Fibroblast of skin of right biceps (primary cell): ENCODE measurements at places on chromosomes 2 and 18.

- DNase-seq: no peak
These were observed 127.0 kb upstream of the AGAP1 start for GRCh38 chr2:235366807-235367206.

DNA sequence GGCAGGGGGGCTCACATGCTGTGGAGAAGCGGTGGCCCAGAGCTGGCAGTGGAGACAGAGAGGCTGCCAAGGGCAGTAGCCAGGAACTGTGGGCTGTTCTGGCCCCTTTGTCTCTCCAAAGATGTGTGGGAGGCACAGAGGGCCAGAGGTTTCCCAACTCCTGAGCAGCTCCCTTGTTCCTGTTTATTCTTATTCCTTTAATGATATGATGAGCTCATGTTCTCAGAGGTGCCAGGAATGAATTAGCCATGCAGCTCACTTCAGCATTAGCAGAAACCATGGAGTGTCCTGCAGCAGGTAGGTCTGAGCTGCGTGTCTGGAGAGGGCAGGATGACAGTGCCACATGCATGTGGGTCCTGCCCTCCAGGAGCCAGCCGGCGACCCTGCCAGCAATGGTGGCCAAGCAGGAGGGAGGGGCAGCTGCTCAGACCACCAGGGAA lies 77.9 kb upstream of the FZD7 start:
- DNase-seq: no peak

DNA sequence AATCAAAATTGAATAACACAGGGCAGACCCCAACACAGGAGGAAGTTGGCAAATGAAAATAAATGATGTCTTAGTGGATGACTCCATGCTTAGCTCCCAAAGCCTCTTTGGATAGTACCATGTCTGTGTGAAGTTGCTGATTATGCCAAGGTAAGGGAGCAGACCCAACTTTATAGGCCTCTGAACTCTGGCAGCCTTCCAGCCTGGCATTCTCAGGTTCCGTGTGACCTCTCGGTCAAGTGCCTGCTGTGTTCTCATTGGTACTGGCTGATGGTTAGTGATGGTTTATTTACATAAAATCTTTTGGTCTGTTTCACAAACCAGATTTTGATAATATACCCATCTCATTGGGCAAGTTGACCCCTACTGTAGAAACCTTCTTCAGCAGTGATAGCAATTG lies 112.2 kb upstream of the TTC39C start:
- DNase-seq: no peak

DNA sequence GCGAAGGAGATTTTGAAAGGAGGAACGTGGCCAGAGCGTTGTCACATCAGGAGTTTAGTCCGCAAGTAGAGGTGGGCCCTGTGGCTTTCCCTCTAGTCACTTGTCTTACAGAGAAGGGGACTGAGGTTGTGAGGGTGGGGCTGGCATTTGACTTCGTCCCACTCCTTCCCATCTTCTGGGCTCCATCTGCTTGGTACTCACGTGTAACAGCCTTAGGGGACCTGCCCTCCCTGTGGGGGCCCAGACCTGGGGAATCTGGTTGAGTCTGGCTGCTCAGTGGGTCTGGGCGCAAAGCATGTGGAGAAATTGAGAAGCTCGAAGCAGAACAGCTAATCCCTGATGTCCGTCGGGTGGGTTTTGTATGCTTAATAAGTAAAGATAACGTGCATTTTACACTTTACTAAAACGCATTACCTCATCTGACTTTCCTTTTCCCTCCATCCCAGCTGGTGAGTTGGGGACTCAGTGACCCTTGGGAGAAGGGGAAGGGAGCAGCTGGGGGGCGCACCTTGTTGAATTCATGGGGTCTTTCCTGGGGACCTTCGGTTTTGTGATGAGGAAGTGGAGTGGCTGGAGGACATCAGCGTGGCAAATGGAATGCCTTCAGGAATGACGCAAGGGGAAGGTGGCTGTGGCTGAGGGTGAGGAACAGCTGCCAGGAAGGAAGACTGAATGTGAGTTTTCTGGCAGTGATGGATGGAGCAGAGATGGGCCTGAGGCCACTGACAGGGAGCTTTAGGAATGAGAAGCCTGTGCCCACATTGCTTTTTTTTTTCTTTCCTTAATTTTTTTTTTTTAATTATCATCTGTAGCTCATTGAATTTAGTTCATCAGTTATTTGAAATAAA lies 44.8 kb downstream of the ASAP2 start:
- peak; percentile 87 for DNase-seq

GRCh38 chr2:111030260-111030891 lies 90.3 kb upstream of the BCL2L11 start:
- DNase-seq: no peak

DNA sequence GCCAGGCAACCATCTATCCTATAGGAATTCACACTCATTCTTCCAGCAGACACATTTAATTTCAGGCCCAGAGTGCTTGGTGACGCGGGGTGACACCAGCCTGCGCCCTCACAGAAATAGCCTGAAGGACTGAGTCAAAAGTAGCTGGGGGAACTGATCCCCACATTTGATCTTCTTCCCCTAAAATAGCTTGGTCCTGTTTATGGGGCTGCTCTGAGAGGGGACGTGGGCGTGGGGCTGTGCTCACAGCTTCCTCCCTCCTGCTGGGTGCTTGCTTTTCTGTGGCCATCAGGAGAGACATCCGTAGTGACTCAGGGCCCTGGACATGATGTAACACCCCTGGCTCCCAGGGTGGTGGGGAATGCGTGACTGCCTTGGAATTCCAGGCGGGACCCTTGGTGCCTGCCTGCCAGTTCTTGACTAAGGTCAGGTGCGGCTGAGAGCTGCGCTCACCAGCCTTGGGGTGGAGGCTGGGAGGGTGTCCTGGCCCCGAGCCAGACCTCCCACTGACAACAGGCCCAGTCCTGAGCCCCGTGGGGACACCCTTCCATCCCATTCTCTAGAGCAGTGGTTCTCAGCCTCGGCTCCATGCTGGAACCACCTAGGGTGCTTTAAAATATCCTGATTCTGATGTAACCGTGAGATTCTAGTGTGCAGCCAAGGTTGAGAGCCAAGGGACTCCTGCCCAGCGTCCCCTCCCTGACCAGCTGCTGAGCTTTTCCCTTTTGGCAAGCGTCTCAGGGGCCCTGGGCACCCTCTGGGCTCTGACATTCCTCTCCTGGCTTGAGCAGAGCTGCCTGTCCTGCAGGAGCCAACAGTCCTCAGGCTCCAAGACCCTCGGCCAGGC lies 47.4 kb upstream of the SMAD7 start:
- peak; percentile 99 for DNase-seq

DNA sequence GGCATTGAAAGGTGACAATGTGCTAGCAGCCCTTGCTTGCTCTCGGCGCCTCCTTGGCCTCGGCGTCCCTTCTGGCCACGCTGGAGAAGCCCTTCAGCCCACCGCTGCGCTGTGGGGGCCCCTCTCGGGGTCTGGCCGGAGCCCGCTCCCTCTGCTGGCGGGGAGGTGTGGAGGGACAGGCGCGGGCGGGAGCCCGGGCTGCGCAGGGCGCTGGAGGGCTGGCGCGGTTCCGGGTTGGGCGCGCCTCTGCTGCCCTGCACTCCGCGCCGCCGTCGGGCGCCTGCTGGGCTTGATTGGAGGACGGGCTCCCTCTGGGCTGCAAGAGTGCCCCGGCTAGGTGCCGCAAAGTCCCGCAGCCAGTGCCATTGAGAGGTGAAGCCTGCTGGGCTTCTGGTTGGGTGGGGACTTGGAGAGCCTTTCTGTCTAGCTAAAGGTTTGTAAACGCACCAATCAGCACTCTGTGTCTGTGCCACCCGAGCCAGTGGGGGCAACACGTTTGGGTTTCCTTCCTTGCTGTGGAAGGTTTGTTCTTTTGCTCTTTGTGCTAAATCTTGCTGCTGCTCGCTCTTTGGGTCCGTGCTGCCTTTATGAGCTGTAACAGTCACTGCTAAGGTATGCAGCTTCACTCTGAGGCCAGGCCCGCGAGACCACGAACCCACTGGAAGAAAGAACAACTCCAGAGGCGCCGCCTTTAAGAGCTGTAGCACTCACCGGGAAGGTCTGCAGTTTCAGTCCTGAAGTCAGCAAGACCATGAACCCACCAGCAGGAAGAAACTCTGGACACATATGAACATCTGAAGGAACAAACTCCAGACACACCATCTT lies 14.8 kb upstream of the IMP4 start:
- DNase-seq: peak; percentile 79

DNA sequence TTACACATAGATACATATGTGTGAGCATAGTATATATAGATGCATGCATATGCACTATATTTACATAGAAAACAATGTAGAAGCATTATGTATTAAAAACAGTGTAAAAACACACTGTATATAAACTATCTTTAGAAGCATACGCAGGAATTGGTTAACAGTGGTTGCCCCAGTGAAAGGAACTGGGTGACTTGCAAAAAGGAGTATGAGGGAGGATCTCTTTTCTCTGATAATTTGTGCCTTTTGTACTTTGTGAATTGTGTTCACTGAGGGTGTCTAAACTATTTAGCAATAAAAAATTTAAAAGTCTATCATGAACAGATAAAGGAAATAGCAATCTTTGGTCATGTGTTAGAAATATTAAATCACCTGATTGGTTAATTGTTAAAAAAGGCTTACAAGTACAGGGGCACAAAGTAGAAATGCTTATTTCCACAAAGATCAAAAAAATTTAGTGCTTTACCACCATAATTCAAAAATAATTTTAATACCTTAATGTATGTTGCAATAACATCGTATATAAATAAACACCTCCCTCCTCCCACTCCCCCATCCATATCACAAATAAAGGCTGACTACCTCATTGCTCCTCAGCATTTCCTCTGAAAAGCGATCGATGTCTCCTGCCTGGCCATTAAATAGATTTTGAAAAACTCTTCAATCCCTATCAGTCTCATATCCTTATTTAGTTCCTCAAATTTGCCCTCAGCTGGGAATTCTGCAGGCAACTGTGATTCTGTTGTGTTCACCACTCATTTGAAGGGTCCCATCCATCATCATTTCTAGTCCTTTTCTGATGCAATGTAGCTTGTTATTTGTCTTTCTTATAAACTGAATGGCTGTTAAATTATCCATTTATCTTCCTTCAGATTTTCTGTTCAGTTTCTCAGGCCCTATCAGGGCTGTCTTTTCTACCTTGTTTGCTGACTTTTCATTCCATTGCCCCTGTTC lies 257.3 kb downstream of the AGPS start:
- no peak for DNase-seq

- no peak for DNase-seq
These were observed 226.8 kb upstream of the FN1 start for GRCh38 chr2:215662715-215663114.

GRCh38 chr2:241213041-241213440 lies 24.6 kb downstream of the ANO7 start:
- DNase-seq: no peak

DNA sequence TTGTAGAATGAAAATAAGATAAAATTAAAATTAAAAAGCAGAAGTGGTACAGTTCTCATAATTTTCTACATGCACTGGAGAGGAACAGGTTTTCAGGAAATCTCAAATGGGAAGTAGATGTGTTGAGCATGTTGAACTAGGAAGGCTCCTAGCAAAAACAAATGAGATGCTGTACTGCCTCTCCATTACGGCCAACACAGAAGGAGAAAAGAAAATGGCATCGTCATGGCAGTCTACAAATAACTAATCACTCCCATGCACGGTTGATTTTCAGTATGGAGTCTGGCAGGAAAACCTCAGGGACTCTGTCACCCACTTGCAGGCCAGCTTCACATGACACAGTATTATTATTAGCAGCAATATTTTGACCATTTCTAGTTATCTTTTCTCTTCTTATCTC lies 278.7 kb downstream of the NRXN1 start:
- DNase-seq: no peak

DNA sequence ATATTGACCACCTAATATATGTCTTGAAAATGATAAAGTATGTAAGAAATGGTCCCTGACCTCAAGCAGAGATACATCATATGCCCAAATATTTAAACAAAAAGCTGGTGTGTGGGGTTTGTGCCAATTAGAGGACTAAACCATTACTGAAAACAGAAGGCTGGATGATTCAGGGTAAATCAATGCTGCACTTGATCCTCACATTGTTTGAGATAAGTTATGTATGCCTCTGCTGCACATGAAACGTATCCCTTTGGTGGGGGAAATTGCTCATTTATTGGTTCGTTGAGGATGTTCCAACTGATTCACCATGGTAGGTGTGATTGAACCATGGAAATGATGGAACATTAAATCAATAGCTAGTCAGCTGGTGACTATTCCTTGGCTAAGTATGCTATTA lies 24.7 kb upstream of the DARS1 start:
- peak; percentile 75 for DNase-seq

DNA sequence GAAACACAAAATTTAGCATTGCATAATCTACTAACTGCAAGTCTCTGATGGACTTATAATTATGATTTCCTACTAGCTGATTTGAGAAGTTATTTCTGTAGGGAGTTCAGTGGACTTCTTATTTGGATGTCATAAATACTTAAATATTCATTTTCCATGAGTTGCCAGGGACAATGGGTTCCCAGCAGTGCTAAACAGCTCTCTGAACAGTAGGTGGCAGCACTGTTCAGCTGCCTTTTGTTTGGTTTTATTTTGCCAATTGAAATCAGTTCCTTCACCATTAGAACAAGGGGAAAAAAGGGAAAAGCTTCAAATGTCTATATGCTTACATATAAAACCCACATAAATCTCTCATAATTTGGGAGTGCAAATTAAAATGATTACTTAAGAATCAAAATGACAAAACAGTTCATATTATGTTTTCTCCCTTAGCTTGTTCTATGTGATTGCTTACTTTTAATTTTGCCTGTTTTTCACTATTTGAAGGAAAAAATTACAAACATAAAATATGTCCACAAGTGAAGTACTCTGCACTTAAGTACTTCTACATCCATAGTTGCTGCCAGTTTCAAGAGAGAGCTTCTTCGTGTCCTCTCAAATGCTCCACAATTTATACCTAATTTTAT lies 898.9 kb downstream of the CPS1 start:
- peak; percentile 43 for DNase-seq

DNA sequence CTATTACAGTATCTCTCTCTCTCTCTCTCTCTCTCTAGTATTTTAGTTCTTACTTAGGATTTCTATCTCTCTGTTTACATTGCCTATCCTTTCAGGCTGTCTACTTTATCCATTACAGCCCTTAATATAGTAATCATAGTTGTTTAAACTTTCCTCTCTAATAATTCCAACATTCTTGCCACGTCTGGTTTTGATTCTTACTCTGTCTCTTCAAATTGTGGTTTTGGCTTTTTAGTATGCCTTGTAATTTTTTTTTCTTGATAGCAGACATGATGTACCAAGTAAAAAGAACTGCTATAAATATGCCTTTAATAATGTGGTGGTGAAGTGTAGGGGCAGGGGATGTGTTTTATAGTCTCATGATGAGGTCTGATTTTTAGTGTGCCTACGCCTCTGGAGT lies 1809.5 kb upstream of the CELF4 start:
- peak; percentile 6 for DNase-seq

- no peak for DNase-seq
These were observed 271.7 kb upstream of the FSIP2 start for GRCh38 chr2:185466915-185467314.
